ENCODE measurements at places on chromosomes 4 and X.

- no peak for DNase-seq
These were observed 815 bp downstream of the HCCS start for GRCh38 chrX:11111947-11112346.

- DNase-seq, result no peak
These were observed 237.8 kb downstream of the TRAM1L1 start for GRCh38 chr4:116847616-116848015.

DNA sequence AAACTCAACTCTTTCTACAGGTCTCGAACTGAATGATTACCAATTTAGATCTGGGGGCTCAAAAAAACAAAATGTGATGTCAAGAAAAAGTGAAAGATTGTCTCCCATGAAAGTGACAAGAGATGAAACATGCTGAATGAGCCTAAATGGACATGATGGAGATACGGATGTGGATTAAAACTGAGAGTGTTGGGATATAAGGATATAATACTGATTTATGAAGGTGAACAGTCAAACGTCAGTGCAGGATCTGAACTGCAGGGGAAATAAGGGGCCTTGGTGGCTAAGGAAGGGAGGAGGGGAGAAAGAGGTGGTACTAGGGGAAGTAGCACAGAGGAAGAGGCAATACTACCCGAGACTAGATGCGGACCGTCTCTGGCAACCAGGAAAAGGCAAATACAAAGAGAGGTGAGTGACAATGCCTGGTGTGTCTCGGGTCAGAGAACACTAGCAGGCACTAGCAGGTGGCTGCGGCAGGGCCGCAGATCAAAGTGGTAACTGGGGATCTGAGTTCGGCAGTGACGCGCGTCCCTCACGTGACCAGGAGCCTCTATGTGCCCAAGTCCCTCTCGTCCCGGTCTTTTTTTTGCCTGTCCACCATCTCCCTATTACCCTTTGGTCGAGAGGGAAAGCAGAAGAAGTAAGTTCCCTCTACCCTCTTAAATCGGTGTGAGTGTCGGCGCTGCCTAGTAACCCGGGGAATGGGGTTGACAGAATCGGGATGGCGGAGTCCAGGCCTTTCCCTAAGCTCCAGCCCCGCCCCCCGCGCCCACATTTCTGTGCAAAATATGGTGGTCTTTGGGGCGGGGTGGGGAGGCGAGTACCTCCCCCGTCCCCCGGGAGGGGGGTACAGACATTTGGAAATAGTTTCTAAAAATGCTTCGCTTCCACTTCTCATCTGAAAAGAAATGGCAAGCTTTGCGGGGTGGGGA lies at the start of gene TCEAL1:
Gene TCEAL1 (plus strand): TSS at position 590 of the 932 bp plus-strand sequence. CDS start 942 bp downstream, outside the sequence.
- no peak for DNase-seq

GRCh38 chr4:175087145-175087544 lies 169.0 kb downstream of the ADAM29 start:
- no peak for DNase-seq

GRCh38 chr4:185587427-185588161 lies 52.3 kb upstream of the PDLIM3 start:
- DNase-seq, result no peak

DNA sequence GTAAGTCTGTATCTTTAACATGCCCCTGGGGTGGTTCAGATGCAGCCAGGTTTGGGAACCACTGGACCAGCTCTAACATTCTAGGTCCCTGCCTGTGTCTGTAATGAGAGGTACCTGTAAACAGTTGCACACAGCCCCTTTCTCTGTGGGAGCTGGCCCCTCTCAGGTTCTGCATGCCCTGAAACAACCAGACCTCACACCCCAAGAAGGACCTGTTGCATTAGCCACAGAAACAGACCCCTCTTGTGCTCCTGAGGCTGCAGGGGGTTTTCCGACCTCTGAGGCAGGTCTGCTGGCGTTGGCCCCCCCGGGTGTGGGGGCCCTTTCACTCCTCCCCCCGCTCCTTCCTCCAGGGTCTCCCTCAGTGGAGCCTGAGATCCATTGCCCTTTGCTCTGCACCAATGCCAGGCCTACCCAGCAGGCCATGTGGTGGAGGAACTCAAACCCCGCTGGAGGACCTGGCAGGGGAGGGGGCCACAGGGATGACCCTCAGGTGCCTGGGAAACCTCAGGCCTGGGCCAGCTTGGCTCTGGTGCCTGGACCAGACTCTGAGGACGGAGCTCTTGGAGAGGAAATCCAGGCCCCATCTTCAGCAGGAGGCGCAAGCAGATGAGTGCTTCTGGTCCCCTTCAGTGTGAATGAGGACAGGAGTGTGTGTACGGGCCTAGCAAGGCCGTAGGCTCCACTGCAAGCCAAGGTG lies 61.4 kb upstream of the PJA1 start:
- no peak for DNase-seq

GRCh38 chr4:132097041-132097440 lies 1052.1 kb upstream of the PCDH10 start:
- DNase-seq, result no peak

GRCh38 chr4:122003335-122003734 lies 51.5 kb upstream of the TRPC3 start:
- DNase-seq, result no peak

GRCh38 chr4:104743215-104743653 lies 248.5 kb upstream of the CXXC4 start:
- DNase-seq, result no peak

- no peak for DNase-seq
These were observed 88.7 kb upstream of the TTC29 start for GRCh38 chr4:147034372-147034771.

DNA sequence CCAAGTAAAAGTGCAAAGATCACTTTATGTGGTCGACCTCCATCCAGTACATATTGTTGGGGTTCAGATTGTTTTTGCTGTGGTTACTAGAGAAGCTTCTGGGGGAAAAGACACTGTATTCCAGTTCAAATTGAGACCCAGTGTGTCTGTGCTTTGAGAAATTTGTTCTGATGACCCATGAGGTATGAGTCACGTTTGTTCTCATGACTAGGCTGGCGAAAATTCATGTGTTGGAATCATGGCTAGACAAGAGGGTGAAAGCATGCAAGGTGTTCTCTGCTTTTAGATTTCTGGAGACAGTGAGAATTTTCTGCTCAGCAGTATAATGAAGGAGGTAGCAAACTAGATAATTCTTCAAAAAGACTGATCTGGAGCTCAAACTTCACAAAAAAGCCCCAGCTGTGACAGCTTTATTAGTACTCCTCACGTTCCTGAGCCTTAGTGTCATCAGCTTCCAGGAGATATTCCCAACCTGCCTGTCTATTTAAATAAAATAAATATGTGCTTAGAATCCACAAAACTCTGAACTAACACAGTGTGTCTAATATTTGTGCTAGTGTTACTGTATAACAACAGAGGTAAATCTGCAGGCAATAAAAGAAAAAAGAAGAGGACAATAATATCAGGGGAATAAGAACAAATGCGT lies 24.4 kb upstream of the FAM47B start:
- DNase-seq, result no peak

DNA sequence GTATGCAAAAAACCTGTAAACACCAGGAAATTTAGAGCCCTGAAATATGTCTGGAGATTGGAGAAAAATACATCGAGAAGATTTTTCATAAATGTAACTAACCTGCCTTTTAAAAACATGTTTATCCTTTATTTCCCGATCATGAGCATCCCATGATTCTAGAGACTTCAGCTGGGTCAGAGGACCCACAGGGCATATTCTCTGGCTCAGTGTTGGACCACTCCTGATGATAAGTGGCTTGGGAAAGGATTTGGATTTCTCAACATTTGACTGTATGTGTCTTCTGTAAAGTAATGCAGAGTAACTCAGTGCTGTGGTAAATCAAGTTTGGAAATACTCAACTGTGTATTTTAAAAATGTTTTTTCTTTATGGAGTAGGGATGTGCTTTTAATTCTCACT lies 40.0 kb upstream of the ANK2 start:
- no peak for DNase-seq

GRCh38 chr4:137032222-137032621 lies 500.1 kb downstream of the PCDH18 start:
- no peak for DNase-seq

- DNase-seq, result no peak
These were observed 34.5 kb downstream of the TSPAN7 start for GRCh38 chrX:38595801-38596200.

DNA sequence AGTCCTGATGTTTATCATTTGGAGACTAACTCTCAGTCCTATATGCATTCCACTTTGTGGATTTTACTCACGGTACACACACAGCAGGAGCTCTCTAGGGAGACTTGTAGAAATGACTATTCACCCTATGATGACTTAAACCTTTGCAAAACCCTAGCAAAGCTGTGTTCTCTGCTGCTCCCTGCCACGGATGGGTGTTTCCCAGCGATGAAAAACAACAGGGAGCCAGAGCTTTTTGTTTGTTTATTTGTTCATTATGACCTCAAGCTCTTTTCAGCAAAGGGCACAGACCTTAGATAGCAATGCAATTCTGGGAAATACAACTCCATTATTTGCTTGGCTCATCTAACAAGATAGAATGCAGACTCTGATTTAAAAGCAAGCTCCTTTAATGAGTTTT lies 156.6 kb downstream of the GRIA3 start:
- no peak for DNase-seq

GRCh38 chr4:74444891-74445642 lies at the start of gene AREG:
Gene AREG, plus strand, starts transcription at chr4:74445136. Its CDS starts 210 bp downstream, at chr4:74445346.
- DNase-seq, result peak; percentile 43

DNA sequence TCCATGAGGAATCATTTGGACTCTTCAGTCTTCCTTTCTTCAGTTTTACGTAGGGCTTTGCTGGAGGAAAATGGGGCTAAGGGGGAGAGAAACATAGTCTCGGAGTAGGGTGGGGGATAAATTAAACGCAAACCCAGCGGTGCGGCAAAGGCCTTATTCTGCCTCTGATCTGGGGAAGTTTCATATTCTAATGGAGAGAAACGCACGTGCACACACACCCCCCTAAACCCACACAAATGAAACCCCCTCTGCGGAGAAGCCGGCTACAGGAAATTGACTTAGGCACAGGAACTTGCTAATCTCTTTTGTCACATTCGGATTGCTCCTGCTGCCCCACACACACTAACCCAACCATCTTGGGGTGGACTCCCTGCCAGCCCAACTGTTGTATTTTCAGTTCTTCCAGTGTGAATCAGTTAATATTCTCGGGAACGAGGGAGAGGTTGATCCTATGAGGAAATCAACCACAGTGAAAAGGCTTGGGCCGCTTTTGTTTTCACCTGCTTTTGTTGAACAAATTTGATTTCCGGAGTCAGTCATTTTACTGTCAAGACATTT lies at the start of gene RHOH:
Gene RHOH (plus strand): TSS at position 308 of the 558 bp plus-strand sequence. CDS start 46,356 bp downstream, outside the sequence.
- no peak for DNase-seq

GRCh38 chr4:147543034-147543433 lies 62.1 kb downstream of the EDNRA start:
- DNase-seq, result no peak

Data from esophagus squamous epithelium (tissue), 5 donors.